ENCODE measurements at places on chromosomes 6 and 20.
A peak's percentile ranks its signal among the peaks of the same experiment; 100 is the strongest.

GRCh38 chr6:51429017-51429712 lies 610.5 kb downstream of the TFAP2B start:
- DNase-seq = no peak

GRCh38 chr6:32529697-32530430 lies at the start of gene HLA-DRB5:
Gene HLA-DRB5, minus strand, starts transcription at chr6:32530287. Its CDS starts 63 bp downstream, at chr6:32530224.
- DNase-seq = no peak

DNA sequence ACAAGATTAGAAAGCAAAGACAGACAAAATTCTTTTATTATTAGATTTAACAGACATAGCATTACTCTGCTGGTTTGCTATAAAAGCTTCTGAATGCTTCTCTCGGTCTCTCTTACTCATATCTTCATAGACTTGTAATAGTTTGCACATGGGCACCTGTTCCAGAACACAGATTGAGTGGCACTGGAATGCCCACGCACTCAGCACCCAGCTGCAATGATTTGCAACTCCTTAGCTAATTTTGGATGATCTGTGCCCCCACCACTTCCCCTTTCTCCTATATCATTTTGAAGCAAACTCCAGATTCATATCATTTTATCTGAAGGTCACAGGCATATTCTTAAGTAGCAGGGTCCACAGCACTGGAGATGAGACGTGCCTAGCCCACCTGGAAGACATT lies 148.8 kb downstream of the CFAP61 start:
- no peak for DNase-seq

DNA sequence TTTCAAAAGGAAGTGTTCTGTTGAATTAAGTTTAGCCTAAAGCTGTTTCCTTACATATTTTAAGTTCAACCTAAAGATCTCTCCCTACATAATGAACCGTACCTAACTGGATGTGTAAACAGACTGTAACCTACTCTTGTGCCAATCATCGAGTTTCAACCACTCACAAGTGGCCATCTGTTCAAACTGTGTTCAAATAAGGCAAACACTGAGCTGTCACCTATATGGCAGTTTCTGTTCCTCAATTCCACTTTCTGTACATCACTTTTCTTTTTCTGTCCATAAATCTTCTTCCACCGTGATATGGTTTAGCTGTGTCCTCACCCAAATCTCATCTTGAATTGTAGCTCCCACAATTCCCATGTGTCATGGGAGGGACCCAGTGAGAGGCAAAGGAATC lies 428.6 kb downstream of the HACE1 start:
- no peak for DNase-seq

- DNase-seq = no peak
Measured at GRCh38 chr20:58025233-58025632, 203.2 kb downstream of the ANKRD60 start.

DNA sequence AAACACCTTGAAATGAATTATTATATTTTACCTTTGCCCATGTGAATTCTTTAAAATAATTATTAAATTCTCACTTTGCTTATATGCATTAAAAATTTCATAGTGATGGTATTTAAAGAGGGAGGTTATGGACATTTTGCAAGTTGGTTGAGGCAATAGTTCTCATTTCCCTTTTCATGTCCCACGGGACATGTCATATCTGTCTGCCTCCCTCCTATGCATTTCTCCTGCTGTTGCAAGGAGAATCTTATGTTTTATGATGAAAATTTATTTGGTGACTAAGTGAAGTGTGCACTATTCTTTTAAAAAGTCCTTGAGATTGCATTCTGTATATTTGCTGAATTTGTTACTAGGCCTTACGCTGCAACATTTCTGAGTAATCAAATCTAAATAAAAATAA lies 67.2 kb downstream of the UTRN start:
- no peak for DNase-seq

DNA sequence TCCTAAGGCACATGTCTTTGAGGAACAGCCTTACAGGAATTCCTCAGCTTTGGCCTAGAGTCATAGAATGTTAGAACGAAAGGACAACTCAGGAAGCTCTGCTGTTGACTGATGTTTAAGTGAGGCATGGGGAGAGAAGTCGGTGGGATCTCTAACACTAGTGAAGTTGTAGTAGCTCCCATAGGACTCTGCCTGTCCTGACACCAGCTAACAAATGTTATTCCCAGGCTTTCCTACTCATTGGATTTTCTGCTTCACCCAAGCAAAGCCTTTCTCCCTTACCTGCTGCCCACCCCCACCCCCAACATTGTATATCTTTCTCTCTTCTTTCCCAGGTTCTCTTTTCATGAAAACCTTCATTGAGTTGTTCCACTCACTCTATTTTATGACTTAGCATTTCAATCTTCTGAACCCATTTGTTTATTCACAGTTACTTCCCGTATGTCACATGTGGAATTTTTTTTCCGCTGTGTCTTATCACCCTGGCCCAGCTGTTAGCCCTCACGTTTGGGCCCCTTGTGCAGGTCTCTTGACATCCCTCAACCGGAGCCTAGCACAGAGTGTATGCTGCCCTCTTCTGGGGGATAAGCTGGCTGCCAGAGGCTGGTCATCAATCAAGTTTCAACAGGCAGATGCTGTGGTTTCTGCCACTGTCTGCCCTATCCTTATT lies 39.2 kb upstream of the RNF8 start:
- no peak for DNase-seq

DNA sequence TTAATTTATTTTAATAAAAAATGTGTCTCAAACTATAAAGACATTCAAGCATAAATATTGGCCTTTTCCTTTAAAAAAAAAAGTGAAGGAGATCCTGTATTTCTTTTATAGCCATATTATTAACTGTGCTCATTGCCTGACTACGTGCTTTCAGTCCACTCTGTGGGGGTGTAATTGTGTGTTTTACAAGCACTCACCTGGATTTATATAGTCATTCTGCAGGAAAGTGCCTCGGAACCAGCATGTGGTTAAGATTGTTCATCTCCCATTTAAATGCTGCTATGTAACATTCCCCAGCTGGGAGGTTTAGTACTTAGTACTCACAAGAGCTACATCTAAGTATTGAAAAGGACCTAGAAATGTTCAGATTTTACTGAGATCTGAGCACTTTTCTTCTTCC lies 47.9 kb upstream of the SLC22A16 start:
- peak; percentile 62 for DNase-seq

DNA sequence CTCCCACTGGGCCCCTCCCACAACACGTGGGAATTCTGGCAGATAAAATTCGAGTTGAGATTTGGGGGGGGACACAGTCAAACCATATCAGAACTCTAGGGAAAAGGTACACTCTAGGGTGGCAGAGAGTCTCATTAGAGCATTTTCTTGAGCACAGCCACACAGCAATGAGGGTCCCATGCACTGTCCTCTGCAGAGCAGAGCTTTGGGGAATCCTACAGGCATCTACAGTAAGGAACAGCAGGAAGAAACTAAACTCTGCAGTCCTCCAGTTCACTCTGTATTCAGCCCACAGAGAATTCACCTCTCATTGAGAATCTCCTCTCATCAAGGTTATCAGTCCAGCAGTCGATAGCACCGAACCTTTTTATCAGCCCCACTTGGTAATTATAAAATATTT lies 438.6 kb upstream of the NOX3 start:
- no peak for DNase-seq

- DNase-seq = no peak
Measured at GRCh38 chr6:128209771-128210170, 308.9 kb upstream of the THEMIS start.

- no peak for DNase-seq
Measured at GRCh38 chr20:34047917-34048316, 54.2 kb downstream of the RALY start.

- no peak for DNase-seq
Measured at GRCh38 chr6:34661357-34661756, 35.2 kb downstream of the ILRUN start.

DNA sequence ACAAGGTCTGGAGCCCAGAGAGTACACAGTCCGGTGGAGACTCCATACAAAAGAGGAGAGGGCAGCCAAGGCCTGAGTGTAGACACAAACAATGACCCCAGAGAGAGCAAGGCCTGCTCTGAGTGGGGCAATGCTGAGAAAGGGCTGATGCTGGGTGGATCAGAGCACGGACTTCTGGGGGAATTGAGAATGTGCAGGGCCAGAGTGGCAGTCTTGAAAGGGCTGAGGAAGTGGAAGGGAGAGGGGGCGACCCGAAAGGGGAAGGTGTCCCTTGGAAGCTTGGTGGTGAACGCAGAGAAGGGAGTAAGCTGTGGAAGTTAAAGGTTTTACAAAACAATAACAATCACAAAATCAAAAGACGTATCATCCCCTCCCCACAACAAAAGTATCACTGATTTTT lies 12.0 kb upstream of the GRM4 start:
- no peak for DNase-seq

- DNase-seq = no peak
Measured at GRCh38 chr6:164795056-164795815, 514.2 kb downstream of the C6orf118 start.

DNA sequence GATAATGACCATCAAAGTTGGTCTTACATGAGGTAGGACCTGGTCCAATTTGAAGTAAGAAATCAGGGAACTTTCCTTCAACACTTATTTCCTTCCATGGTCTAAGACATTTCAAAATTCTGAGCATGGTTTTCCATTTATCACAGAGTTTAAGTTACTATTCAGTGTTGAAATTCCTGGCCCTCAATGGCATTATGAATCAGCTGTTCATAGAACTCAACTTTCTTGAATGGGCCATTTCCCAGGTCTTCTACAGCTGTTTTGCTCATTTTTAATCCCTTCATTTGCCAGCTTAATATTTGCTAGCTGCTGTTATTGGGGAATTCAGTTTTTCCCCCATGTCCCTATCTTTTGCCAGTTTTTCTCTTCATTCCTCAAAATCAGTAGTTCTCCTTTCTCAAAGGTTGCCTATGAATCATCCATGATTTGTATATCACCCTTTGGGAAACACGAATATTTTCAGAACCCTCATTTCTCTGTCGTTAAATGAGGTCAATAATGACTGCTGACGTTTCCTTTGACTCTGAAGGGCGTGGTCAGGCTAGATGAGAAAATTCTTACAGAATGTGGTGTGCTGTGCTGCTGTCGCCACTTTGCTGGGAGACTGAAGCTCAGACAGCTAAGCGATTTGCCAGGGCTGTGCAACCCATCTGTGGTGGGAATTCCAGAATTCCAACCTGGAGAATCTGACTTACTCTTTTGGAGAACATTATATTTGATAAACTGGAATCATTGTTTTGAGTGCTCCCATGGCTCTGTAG lies 216.5 kb upstream of the FLRT3 start:
- DNase-seq = no peak

- DNase-seq = peak; percentile 1
Measured at GRCh38 chr6:159217595-159218275, 48.5 kb downstream of the FNDC1 start.

GRCh38 chr20:45059022-45059728 lies 41.8 kb downstream of the KCNS1 start:
- no peak for DNase-seq

GRCh38 chr20:37492096-37492625 lies 28.9 kb upstream of the NNAT start:
- DNase-seq = no peak

DNA sequence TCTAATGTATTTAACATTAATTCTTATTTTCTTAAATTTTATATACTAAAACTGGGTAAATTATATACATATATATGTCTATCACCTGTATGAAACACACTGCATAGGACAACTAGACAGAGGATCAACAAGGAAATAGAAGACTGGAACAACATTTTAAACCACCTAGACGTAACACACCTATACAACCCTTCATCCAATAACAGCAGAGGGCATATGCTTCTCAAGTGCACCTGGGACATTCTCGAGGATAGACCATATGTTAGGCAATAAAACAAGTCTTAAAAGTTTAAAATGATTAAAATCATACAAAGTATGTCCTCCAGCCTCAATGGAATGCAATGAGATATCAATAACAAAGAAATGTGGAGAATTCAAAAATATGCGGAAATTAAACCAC lies 45.2 kb downstream of the RPP40 start:
- DNase-seq = no peak

GRCh38 chr6:4582506-4583417 lies 193.4 kb upstream of the CDYL start:
- no peak for DNase-seq

GRCh38 chr20:58711266-58712051 lies 18.9 kb downstream of the NPEPL1 start:
- no peak for DNase-seq

- DNase-seq = no peak
Measured at GRCh38 chr6:52124126-52125121, 37.0 kb upstream of the PKHD1 start.

DNA sequence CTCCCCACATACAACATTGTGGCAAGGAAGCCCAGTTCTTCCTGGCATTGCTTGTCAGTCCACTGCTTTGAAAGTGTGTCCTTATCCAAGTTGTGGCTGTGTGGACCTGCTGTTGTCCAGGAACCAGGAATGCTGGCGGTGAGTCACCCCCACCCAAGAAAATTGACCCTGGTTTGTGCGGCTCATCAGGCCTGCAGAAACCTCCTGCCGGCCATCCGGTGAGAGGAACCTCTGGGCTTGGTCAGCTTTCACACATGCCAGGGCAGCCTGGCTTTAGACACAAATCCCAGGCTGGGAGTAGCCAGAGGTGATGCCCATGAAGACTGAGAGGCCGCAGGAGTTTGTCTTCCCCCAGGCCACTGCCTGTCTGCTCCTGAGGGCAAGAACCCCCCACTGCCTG lies 223.6 kb downstream of the TTLL2 start:
- no peak for DNase-seq

DNA sequence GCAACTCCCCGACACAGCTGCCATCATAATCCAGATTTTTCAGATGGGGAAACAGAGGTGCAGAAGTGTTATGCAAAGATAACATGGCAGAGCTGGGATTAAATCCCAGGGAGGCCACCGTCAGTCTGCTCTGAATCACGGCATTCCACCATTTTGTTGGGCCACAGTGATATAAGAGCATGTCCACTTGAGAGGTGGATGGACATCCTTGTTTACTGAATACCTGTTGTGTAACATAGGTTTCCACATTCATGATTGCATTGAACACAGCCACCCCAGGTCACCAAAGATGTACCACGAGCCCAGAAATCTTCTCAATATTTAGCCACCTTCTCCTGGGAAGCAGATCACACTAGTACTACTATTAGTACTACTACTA lies 191.5 kb downstream of the LRFN2 start:
- DNase-seq = no peak

GRCh38 chr6:14333556-14334305 lies 216.2 kb downstream of the CD83 start:
- no peak for DNase-seq

GRCh38 chr6:113017353-113017752 lies 670.2 kb downstream of the RFPL4B start:
- DNase-seq = no peak

DNA sequence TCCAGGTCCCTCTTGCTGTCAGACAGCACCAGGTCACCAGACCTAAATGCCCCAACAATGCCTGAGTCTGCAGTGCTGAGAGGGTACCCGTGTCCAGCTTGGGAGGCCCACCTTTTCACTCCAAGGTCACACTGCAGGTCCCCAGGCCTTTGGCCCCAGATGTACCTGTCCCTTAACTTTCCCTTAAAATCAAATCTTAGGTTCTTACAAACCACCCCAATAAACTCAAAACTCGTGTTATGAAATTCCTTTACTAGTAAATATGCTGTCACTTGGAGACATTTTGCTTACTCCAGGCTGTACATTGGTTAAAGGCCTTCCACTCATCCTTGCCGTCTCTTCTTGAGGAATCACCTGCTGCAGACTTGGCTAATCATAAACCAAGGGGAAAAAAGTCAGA lies 165.7 kb upstream of the RREB1 start:
- no peak for DNase-seq

GRCh38 chr6:89357390-89357789 lies 4.9 kb upstream of the UBE2J1 start:
- DNase-seq = no peak

- no peak for DNase-seq
Measured at GRCh38 chr6:141403103-141403502, 729.6 kb upstream of the GJE1 start.

GRCh38 chr6:4350567-4351519 lies 215.5 kb upstream of the ECI2 start:
- DNase-seq = no peak

Data from NCI-H2227 treated with DMSO at 0.1 percent for 48 hours (cell line).